ENCODE measurements at places on chromosomes 2 and 18.

GRCh38 chr2:43397411-43397810, 171.0 kb upstream of the ZFP36L2 start:
- no peak for DNase-seq

GRCh38 chr2:167509586-167509985, 621.3 kb downstream of the XIRP2 start:
- DNase-seq = peak; percentile 12

- no peak for DNase-seq
Observed at GRCh38 chr2:152094014-152094413, 4.8 kb downstream of the CACNB4 start.

- no peak for DNase-seq
Observed at GRCh38 chr2:129914538-129915302, 64.7 kb upstream of the RAB6C start.

GRCh38 chr2:3349211-3349693, 28.4 kb downstream of the EIPR1 start:
- DNase-seq = no peak

GRCh38 chr2:9467687-9468086, 6.7 kb upstream of the IAH1 start:
- DNase-seq = no peak

Measured in HuH-7 (cell line).